Vagina (tissue), 2 donors: ENCODE measurements at places on chromosomes 11 and 22. TPM values are rescaled to one million over a fixed set of nuclear protein-coding genes. Genes with fewer than 3 reads are reported as not detected.

The MRGPRF gene
- 84.5 TPM for total RNA-seq

The DBX1 gene
- total RNA-seq = not detected

The IGLL1 gene
- not detected for total RNA-seq

DNA sequence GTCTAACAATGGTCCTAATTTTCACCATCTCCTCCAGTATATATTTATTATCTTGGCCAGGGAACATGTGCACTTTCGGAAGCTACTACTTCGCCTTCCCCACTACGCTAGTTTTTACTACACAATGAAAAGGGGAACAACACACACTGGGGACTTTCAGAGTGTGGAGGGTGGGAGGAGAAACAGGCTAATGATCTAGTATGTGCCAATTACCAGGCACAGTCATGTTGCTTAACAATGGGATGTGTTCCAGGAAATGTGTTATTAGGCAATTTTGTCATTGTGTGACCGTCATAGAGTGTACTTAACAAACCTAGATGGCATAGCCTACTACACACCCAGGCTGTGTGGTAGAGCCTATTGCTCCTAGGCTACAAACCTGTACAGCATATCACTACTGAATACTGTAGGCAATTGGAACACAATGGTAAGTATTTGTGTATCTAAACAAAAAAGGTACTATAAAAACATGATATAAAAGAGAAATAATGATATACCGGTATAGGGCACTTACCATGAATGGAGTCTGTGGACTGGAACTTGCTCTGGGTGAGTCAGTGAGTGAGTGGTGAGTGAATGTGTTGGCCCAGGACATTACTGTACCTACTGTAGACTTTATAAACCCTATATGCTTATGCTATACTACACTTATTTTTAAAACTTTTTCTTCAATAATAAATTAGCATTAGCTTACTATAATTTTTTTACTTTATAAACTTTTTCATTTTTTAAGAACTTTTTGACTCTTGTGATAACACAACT, 20.1 kb upstream of the CUL5 start:
- no peak for DNase-seq
- no peaks in the 10 kb centered on the region for H3K36me3 ChIP-seq
- H3K4me3 ChIP-seq = no peak overlapping the region
- H3K4me1 ChIP-seq = no peaks in the 10 kb centered on the region

DNA sequence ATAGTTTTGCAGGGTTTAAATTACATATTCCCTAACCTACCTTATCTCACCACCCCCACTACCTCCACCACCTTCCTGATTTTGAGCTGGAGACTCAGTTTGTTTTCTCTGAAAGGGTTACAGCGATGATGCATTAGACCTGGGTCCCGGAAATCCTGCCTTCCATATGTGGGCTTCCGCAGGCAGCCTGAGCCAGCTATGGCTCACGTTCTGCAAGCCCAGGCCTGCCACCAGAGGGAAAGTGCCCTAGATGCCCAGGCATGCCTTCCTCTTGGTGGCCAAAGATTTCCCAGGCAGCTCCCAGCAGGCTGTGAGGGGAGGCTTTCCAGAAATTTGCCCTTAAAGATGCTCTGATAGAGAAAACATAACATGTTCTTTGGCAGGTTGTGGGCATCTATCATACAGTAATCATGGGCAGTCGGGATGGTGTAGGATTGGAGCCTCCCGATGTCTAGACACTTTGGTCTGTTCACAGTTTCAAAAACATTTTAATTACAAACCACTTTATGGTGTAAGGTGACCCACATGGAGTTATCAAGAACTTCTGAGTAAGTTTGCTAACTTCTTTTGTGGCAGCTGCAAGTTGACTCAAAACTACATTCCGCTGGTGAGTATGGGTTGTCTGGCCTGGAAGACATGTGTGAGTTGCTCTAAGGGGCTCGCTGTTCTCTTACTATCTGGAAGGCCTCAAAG, 79.3 kb downstream of the MICAL2 start:
- H3K4me3 ChIP-seq = no peak overlapping the region
- H3K4me1 ChIP-seq = peaks cover 7% of the 10 kb centered on the region
- H3K36me3 ChIP-seq = no peaks in the 10 kb centered on the region
- H3K27me3 ChIP-seq = no peaks in the 10 kb centered on the region
- H3K27ac ChIP-seq = no peak overlapping the region
- no peak for DNase-seq

- no peak overlapping the region for H3K27ac ChIP-seq
- no peak overlapping the region for H3K4me3 ChIP-seq
- H3K4me1 ChIP-seq = no peaks in the 10 kb centered on the region
- no peak for DNase-seq
- no peaks in the 10 kb centered on the region for H3K27me3 ChIP-seq
Measured at GRCh38 chr11:131386408-131386807, 16.0 kb downstream of the NTM start.

DNA sequence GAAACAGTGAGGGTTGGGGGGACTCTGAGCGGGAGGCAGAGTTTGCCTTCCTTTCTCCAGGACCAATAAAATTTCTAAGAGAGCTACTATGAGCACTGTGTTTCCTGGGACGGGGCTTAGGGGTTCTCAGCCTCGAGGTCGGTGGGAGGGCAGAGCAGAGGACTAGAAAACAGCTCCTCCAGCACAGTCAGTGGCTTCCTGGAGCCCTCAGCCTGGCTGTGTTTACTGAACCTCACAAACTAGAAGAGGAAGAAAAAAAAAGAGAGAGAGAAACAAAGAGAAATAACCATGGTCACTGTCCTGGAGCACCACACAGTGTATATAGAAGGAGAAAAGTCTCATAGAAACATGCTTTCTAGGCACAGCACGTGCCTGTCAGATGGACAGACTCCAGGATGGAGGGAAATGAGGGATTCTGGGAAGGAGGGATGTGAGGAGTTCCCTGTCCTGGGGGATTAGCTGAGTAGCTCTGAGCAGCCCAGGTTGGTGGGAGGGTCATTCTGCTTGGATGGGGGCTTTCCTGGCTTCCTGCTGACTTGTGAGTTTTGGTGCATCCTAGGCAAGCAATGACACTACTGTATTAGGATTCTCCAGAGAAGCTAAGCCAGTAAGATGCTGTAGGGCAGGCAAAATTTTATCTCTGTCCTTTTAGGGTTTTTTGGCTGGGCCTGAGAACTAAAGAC, 3.1 kb downstream of the GSTP1 start:
- peaks cover 37% of the 10 kb centered on the region for H3K4me1 ChIP-seq
- no peak for DNase-seq
- H3K4me3 ChIP-seq = no peak overlapping the region
- no peak overlapping the region for H3K27ac ChIP-seq
- H3K27me3 ChIP-seq = no peaks in the 10 kb centered on the region
- H3K36me3 ChIP-seq = no peaks in the 10 kb centered on the region

DNA sequence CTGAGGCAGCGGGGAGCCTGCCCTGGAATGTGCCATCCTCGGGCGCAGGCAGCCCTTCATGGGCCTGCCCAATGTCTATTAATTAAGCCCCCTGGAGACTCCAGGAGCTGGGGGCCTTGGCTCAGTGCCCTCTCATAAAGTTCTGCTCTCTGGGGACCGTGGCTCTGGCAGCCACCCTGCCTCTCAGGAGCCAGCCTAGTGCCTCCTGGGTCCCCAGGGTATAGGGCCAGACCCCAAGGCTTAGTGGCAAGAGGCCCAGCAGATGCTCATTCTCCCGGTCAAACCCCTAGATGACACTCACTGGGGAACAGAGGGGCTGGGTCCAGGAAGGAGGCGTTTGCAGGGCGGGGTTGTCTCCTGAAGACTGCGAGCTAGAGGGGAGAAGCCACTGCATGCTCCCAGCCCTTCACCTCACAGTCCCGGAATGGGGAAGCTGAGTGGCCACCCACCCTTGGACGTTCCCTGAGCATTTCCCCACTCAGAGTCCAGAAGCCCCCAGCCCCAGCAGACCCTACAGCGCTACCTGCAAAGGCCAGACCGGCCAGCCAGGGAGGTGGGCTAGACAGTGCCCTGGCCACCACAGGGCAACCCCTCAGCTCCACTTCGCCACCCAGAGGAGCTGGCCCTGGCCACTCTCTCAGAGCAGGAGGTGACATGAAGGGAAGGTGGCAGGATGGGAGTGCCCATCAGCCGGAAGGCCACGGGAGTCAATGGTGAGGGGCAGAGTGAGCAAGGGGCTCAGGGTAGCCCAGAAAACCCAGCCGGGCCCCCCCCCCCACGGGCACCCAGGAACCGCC, 83.0 kb downstream of the CDKN1C start:
- H3K4me3 ChIP-seq = no peak overlapping the region
- no peak overlapping the region for H3K27ac ChIP-seq
- DNase-seq = peak; percentile 54
- no peaks in the 10 kb centered on the region for H3K27me3 ChIP-seq
- peaks cover 15% of the 10 kb centered on the region for H3K4me1 ChIP-seq

GRCh38 chr11:6734616-6735015, 37.2 kb downstream of the OR2AG2 start:
- H3K4me1 ChIP-seq = no peaks in the 10 kb centered on the region
- no peaks in the 10 kb centered on the region for H3K27me3 ChIP-seq

DNA sequence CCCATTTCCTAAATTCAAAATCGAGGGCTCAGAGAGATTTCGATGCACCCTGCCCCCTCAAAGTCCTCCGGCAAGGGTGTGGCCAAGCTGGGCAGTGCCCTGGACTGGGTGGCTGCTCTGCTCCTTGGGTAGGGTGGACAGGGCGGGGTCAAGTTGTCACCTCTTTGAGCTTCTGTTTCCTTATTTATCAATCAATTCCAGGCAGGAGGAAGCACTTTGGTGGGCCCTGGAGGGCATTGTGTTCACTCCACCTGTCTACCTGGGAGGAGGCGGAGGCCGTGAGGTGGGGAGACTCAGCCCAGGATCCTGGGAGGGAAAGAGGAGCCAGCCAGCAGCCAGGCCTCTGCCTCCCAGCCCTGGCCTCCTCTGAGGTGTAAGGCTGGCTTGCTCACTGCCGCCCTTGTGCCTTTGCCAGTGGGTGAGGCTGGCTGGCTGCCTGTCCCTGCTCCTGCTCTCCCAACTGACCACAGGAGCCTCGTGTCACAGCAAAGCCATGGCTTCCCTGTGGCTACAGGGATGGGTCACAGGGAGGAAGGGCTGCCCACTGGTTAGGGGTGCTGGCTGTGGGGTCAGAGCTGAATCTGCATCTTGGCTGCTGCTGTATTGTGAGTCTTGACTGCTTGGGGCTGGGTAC, 25.5 kb upstream of the SHISAL1 start:
- DNase-seq = no peak
- H3K4me3 ChIP-seq = no peak overlapping the region
- H3K36me3 ChIP-seq = no peaks in the 10 kb centered on the region
- H3K4me1 ChIP-seq = peaks cover 19% of the 10 kb centered on the region

GRCh38 chr11:118916842-118917388, 8.8 kb downstream of the BCL9L start:
- H3K27me3 ChIP-seq = no peaks in the 10 kb centered on the region
- no peaks in the 10 kb centered on the region for H3K36me3 ChIP-seq
- H3K4me3 ChIP-seq = peak overlapping the region; percentile 49
- peaks cover 100% of the 10 kb centered on the region for H3K4me1 ChIP-seq
- DNase-seq = no peak

- H3K36me3 ChIP-seq = no peaks in the 10 kb centered on the region
- H3K27me3 ChIP-seq = no peaks in the 10 kb centered on the region
- no peak for DNase-seq
Measured at GRCh38 chr22:22558972-22559603, at the start of gene PRAME. Gene PRAME (minus strand): TSS chr22:22559265. CDS start chr22:22556832, 2,433 bp downstream.

DNA sequence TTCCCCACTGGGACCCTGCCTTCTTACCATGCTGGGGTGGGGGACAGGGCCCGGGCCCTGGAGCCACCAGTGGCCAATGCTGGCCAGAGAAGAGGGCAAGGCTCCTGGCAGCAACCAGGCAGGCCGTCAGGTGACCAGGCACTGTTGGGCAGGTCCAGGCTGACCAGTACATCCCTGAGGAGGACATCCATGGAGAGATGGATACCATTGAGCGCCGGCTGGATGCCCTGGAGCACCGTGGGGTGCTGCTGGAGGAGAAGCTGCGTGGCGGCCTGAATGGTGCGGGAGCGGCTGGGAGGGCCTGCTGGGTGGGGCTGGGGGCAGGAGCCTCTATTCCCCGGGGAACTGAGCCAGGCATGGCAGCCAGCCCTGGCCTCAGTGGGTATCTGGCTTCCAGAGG, 21.0 kb downstream of the C22orf23 start:
- DNase-seq = no peak
- no peak overlapping the region for H3K4me3 ChIP-seq
- H3K27ac ChIP-seq = peak overlapping the region; percentile 80
- H3K27me3 ChIP-seq = no peaks in the 10 kb centered on the region

GRCh38 chr11:5837695-5838094, 4.0 kb downstream of the OR52E6 start:
- no peak overlapping the region for H3K27ac ChIP-seq
- no peaks in the 10 kb centered on the region for H3K36me3 ChIP-seq
- no peak for DNase-seq
- H3K4me1 ChIP-seq = no peaks in the 10 kb centered on the region

GRCh38 chr11:13316528-13316961, 39.0 kb downstream of the BMAL1 start:
- H3K27ac ChIP-seq = peak overlapping the region; percentile 36
- H3K4me3 ChIP-seq = no peak overlapping the region
- no peaks in the 10 kb centered on the region for H3K36me3 ChIP-seq

DNA sequence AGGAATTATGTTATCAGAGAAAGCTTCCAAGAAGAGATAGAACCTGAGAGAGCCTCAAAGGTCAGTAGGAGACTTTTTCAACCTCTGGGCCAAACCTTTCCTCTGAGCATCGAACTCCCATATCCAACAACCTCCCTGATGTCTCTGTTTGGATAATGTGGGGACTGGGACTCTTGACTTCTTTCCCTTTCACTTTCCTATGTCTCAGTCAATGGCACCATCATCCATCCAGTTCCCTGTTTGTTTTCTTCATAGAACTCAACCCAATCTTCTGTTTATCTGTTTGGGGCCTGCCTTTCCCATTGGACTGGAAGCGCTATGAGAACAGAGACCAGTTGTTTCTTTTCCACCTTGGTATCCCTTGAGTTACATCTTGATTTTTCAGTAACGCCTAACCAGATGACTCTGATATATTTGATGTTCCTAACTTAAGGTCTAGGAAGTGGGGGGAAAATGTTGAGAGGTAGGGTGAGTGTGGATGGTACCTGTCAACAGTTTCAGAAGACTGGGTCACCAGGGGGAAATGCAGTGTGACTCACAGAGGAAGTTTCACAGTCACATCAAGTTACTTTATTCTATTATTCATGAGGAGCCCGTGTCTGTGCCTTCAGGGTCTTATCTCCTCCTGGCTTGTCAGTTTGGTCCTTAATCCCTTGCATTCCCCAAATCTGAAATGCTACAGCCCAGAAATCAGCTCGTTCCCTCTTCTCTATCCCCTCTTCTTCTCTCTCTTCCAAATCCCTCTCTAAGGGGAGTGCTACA, 4.5 kb upstream of the KCNE3 start:
- no peak overlapping the region for H3K27ac ChIP-seq
- H3K27me3 ChIP-seq = no peaks in the 10 kb centered on the region
- H3K36me3 ChIP-seq = no peaks in the 10 kb centered on the region
- DNase-seq = peak; percentile 7
- H3K4me1 ChIP-seq = peaks cover 15% of the 10 kb centered on the region
- H3K4me3 ChIP-seq = no peak overlapping the region
